ENCODE measurements at places on chromosomes 5 and 9.

DNA sequence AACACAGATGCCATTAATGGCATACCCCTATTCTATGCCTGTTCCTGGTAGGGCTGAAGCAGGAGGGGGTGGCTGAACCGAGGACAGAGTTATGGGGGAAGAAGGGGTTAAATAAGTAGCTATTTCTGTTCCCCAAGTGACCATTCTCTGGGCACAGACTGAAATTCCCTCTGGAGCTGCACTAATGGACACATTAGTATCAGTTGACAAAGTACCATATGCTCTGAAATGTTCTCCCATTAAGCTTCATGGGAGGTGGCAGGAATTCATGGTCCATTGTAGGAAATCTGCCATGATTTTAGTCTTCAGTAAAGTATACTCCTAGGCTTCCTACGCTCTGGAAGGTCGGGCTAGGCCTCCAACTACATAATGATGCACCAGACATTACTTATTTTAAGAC lies 10.5 kb upstream of the FRMPD1 start:
- DNase-seq, result no peak

DNA sequence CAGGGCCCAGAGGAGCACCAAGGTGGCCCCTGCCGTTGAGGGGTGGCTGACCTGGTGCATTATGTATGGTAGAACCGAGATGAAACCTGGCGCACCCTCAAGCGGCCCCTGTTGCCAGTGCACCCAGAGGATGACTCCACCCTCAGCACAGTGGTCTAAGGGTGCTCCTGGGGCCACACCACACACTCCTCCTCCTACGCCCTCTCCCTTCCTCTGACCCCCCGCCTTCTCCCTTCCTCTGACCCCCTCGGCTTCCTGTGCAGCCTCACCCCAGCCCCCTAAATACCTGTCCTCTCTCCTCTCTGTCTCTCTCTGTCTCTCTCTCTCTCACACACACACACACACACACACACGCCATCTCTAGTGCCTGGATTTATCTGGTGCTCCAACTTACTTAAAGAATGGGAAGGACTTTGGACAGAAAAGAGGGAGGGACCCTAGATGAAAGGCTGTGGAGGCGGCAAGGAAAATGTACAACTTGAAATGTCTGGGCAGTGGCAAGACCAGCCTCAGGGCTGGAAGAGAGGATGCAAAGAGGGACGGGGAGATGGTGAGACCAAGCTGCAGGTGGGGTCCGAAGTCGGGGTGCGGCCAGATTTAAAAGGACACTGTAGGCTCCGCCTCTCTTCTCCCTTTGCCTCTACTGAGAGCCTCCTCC lies 18.2 kb upstream of the SLC30A5 start:
- DNase-seq, result no peak

DNA sequence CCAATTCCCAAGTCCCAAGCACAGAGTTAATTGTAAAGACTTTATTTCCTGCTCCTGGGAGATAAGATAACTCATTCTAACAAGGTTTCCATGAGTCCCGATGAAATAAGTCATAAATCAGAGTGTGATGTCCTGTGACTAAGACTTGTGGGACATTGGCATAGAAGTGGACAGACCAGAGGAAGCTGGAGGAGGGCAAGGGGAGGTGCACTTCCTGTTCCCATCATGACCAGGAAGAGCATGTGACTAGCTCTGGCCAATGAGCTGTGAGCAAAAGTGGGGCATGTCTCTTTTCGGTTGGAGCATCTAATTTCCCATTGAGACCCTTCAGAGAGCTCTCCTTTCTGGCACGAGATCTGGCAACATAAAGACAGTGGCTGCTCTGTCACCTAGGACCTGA lies 100.4 kb downstream of the ZNF354C start:
- DNase-seq, result peak; percentile 2

DNA sequence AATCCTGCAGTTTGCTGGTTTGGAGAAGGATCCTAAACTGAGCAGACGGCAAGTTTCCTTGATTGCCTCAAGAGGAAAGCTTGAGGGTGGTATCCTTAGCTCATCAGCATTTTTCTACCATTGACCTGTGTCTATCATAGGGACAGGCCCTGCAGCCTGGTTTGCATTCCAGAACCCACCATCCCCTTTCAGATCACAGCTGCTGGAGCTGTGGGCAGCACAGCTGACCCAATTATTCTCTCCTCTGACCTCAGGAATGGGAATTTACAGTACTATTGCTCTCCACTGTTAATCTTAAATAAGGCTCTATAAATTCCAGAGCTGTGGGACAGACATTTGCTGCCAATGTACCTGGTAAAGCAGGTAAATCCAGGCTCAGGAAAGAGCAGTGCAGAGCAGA lies 163.0 kb downstream of the SPOCK1 start:
- DNase-seq, result no peak

DNA sequence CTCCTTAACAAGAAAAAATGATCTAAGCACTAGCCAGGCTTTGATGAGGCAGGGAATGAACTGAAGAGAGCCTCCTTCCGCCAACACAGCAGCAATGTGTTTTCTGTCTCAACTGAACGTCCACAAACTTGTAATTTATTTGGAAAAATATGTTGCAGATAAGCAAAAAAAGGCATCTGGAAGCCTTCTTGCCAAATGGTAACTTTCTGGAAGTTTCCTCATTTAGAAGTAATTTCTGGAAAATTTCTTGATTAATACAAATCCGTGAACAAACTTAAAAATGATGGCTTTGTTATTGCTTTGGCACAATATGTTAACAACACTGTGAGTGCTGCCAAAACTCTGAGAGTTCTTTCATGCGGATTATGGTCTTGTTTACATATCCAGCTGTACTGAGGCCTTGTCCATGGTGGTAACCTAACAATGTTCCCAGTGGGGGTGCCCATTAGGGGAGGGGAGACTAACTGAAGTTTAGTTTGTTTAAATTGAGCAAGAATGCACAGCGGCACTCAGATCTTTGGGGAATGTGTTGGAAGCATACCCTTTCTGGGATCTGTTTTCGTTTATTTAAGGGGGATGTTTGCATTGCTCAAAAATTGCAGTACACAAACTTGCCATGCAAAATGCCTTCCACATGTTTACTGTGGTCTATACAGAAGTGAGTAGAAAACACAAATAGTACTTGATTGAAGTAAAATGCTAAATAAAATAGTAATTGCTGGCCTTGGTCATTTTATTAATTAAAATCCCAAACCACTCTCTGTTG lies 334.7 kb downstream of the NR2F1-AS1 start:
- no peak for DNase-seq

GRCh38 chr5:135036405-135036804 lies 2.4 kb upstream of the PITX1 start:
- no peak for DNase-seq

GRCh38 chr5:74575741-74576538 lies 64.6 kb downstream of the ENC1 start:
- no peak for DNase-seq

GRCh38 chr5:171355302-171355724 lies 32.3 kb upstream of the NPM1 start:
- no peak for DNase-seq

- no peak for DNase-seq
These were observed 6.6 kb upstream of the FBP1 start for GRCh38 chr9:94645901-94646300.

GRCh38 chr5:150444770-150445169 lies 4.8 kb downstream of the RPS14 start:
- DNase-seq, result no peak

GRCh38 chr5:159252195-159252594 lies 10.9 kb upstream of the UBLCP1 start:
- no peak for DNase-seq

DNA sequence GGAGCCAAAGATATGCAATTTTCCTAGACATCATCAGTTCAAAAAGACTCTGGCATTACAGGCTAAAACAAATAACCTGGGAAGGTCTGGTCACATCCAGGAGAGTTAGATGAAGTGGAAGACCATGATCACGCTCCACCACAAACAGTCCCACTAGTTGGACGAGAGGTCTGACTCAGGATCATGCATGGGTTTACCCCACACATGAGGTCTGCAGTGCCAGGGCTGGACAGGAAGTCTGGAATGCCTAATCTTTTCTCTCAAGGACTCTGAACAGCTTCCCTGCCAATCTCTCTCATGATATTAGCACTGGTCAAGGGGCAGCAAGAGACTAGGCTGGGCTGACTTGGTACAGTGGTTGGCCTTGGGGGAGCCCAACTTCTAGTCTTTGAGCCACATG lies 7.1 kb downstream of the PRUNE2 start:
- DNase-seq, result no peak

DNA sequence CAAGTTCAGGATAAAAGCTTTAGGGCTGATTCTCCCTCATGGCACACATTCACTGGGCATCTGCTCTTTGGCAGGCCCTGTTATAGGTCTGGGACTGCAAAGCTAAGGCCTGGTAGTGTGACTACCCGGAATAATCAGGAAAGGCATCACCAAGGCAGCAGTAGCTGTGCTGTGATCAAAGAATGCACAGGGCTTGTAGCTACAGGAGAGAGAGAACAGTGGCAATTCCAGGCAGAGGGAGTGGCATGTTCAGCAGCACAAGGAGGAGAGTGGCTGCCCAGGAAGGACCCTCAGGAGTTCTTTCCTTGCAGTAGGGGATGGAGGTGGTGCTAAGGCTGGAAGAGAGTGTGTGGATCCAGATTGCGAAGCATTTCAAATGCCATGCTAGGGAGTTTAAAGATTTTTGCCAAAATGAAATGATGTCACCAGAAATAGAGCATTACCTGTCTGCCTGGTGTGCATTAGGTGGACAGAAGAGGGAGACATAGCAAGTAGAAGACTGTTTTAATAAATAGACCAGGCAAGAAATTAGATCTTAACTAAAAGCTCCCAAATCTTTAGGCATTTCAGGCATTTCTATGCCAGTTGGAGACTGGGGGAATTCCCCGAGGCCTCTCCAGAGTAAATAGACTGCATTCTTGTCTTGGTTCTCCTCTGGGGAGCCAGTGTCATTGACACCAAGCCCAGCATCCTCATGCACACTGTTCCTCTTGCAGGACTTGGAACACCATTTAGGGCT lies 69.1 kb downstream of the GPR21 start:
- DNase-seq, result no peak

DNA sequence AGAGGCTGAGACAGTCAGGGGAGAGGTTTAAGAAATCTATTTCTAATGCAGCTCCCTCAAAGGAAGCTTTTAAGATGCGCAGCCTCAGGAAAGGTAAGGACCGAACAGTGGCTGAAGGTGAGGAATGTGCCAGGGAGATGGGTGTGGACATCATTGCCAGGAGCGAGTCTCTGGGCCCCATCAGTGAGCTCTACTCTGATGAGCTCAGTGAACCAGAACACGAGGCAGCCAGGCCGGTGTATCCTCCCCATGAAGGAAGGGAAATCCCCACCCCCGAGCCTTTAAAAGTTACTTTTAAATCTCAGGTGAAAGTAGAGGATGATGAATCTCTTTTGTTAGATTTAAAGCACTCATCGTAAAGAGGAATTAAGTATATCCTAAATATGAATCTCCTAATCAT lies 8.2 kb downstream of the CAVIN4 start:
- no peak for DNase-seq

DNA sequence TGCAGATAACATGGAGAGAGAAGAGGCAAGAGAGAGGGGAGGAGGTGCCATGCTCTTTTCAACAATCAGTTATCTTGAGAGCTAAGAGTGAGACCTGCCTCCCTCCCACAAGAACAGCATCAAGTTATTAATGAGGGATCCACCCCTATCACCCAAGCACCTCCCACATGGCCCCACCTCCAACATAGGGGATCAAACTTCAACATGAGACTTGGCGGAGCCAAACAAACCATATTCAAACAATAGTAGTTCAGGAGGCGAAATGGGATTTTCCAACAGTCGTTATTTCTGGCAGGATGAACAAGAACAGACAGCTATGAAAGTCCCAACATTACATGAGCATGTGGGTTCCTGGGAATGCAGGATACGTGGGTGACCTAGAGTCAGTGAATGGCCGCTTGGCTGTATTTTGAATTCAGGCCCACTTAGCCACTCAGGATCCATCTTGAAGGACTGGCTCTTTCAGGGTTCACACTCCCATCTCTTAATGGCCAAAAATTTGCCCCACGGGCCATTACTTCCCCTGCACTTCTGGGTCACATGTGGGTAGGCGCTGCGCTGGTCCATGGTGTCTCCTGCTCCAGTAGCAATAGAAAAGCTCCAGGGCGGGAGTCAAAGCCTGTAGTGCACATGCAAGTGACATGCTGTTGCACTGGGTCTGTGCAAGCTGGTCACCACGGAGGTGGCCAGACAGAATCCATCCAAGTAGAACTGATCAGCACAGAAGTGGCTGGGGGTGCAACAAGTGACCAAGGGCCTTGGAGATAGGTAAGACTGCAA lies 7.1 kb upstream of the FAF2 start:
- DNase-seq, result no peak

DNA sequence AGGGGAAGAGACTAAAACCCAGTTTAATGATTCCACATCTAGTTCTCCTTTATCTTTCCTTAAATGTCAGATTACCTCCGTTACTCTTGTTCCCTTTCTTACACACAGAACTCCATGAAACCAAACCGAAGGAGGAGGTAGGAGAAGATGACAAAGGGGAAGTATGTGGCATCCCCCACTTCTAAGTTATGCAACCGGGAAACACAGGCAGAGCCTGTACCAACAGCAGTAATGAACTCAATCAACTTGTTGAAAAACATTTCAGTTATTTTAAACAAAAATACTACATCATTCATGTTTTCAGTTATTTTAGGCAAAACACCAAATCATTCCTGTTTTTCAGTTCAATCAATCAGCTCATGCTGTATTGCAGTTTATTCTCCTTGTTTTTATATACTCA lies 101.8 kb downstream of the PCSK1 start:
- DNase-seq, result no peak

GRCh38 chr9:110536822-110537221 lies 42.7 kb downstream of the SVEP1 start:
- no peak for DNase-seq

DNA sequence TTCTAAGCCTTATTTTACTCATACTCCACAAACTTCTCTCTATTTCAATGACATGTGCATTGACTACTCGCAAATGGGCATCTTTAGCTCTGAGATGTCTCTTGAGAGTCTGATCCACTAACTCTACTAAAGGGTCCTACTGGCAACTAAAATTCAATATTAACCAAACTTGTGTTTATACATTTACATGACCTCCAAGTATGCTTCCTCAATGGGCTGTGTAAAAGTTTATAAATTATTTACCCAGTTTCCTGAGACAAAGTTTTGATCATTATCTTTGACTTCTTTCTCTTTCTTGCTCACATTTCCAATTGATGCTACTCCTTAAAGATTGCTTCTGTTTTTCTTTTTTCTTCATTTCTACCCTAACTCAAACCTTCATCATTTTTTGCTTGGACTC lies 510.1 kb upstream of the DAB2 start:
- DNase-seq, result no peak

- peak; percentile 63 for DNase-seq
These were observed 4.2 kb downstream of the NR5A1 start for GRCh38 chr9:124502711-124503702.

DNA sequence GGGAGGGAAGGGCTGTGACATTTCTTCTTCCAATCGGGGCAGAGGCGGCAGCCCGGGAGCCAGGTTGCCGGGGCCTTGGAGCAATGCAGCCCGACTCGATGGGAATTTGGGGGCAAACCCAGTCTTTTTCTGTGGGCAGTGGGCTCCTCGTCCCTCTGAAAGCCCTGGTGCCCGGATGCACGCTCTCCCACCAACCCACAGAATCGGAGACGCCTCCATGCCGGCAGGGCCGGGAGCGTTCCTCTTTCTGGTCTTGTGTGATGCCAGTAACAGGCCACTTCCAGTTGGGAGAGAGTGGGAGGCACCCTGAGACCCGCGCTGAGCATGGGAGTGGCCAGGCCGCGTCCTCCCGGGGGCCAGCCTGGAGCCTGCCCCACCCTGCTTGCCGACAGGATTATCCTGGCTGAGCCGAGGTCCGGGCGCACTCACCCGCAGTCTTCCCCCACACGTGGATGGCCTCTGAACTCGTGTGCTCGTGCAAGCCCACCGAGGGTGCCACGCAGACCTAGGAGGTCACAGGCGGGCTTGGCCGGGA lies 17.8 kb downstream of the OLFM1 start:
- no peak for DNase-seq

- no peak for DNase-seq
These were observed 26.6 kb downstream of the SKP2 start for GRCh38 chr5:36178524-36178890.

All from H9 (cell line).